ENCODE measurements at places on chromosomes 16 and 17.

- DNase-seq, result no peak
Measured at GRCh38 chr17:79473111-79473875, 137.6 kb downstream of the RBFOX3 start.

DNA sequence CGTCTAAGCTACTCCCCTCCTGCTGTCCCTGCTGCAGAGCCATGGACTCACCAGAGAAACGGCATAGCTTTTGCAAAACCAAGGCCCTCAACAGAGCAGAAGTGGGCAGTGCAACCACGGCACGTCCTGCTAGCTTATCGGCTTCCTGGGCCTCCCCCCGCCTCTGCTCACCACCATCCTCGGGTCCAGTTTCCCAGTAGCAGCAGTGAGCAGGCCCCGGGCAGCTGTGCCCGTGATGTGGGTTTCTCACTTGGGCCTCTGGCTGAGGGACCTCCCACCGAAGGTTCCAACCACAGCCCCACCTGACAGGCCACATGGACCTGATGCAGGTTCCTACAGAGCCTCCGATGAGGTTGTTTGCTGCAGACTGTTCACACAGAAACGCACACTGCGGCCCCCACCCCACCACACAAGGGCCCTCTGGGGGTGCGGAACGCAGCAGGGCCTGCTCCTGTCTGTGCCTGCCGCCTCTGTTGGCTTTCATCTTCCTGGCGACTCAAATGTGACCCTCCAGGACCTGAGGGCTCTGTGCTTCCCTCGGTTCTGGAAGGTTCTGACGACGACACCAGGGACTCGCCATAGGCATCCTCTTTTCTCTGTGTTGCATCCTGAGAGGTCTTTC is 24.8 kb downstream of the PDIA2 start:
- no peak for DNase-seq

- DNase-seq, result no peak
Measured at GRCh38 chr16:49024896-49025295, 256.7 kb downstream of the CBLN1 start.

GRCh38 chr16:84284154-84284722 is 10.4 kb upstream of the WFDC1 start:
- DNase-seq, result no peak

- no peak for DNase-seq
Measured at GRCh38 chr17:66300956-66301355, 1.5 kb upstream of the PRKCA start.

GRCh38 chr16:57985204-57986181 is 14.6 kb upstream of the CNGB1 start:
- DNase-seq, result no peak

GRCh38 chr16:8858994-8859912 is 9.6 kb downstream of the CARHSP1 start:
- no peak for DNase-seq

DNA sequence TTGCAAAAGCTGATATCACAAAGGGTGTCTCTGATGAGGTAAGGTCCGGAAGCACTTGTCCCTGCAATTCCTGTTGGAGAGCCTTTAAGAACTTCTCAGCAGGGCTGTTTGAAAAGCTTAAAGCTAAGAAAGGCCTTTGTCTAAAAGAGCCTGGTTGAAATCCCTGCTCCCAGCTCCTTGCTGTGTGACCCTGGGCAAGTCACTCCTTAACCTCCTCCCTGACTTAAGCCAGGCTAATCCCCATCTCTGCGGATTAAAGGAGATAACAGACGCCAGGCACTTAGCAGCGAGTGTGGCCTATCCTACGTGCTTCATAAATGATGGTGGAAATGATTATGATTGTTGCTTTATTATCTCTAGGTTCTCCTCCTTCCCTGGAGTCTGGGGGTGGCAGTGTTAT is 368.0 kb upstream of the RBFOX1 start:
- DNase-seq, result no peak

DNA sequence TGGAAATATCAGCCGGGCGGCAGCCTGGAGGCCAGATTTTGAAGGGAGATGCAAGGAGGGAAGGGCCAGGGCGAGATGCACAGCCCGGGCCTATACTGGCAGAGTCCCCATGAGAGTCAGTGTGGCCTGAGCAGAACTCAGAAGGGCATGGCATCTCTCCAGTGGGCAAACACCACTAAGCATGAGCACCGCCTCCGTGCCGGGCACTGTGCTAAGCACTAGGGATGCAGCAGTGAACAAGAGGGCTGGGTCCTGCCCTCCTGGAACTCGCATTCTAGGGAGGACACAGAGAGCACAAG is 33.5 kb downstream of the TK2 start:
- DNase-seq, result no peak

- DNase-seq, result no peak
Measured at GRCh38 chr17:78960928-78961327, 18.8 kb downstream of the LGALS3BP start.

DNA sequence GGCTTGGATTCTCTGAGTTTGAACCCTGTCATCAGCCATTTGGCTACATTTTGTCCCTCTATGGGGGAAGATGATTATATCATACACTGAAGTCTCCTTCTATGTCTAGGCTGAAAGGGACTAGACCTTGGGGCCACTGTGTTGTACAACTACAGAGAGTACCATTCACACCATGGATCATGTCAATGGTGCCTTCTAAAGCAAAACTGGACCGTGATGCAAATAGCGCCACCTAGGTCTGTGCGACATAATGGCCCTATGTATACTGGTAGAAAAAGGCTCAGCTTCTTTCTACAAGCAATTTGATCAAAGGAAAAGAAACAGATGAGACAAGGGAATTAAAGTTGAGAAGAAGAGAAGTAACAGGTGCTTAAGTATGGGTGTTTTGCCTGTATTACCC is 100.7 kb downstream of the LYRM1 start:
- peak; percentile 42 for DNase-seq

DNA sequence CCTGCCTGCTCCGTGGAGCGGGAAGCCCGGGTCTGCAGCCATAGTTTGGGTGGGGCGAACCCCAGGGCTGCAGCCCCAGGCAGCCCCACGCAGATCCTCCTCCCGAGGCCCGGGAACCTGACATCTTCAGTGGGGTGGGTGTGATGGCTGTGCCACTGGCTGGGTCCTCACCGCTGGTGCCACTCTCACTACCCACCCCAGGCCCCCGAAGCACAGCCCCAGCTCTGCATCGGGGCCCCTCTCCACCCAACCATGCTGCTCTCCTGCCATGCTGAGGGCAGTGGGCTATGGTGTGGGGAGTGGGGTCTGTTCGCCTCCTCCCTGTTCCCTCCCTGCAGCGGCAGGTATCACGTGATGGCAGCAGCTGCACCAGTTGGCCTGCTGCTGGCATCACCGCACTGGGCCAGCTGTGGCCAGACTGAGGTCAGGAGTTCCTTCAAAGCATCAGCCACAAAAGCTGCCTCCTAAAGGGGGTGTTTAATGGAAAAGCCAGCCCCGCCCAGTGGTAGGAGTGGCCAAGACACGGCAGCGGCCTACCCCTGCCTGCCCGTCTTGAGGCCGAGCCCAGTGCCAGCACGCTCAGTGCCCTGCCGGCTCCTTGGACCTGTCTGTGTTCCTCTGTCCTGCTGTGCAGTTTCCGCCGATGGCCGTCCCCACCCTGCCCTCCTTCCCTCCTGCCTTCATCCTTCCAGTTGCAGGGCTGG is 10.8 kb downstream of the KCTD5 start:
- DNase-seq, result no peak

DNA sequence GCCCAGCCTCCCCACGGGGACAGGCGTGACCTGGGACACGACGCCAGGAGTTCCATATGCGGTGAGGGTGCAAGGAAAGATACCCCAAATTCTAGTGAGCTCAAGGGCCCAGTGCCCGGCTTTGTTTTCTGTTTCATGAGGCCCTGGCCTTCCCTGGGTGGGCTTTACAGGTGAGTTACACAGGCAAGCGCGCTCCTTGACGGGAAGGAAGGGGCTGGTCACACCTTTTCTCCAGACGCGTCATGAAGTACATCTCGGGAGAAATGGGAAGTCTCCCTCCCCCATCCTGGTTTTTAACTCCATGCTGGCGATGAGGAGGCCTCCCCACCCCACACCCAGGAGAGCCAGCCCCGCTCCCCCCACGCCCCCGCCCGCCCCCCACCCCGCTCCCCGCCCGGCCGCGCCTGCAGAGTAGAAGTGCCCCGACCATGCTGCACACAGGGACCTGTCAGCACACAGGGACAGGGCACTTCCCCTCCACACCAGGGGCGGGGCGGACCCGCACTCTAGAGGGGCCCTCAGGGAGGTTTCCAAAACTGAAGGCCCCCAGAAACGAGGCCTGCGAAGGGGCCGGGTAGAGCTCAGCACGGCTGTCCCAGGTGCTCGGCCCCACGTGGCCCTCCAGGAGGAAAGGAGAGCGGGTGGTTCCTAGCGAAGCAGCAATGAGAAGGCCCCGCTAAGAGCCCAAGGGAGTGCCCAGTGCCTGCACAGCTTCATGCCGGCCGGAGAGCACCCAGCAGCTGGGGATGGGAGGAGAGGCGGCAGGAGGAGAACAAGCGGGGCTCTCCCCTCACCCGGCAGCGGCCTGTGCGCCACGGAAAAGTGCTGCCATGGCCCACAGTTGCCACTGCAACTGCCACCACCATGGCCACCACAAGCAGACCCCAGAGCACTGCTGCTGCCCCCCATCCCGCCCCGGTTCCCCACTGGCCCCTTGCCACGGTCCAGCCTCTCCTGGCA is 7.7 kb downstream of the CYB561 start:
- no peak for DNase-seq

DNA sequence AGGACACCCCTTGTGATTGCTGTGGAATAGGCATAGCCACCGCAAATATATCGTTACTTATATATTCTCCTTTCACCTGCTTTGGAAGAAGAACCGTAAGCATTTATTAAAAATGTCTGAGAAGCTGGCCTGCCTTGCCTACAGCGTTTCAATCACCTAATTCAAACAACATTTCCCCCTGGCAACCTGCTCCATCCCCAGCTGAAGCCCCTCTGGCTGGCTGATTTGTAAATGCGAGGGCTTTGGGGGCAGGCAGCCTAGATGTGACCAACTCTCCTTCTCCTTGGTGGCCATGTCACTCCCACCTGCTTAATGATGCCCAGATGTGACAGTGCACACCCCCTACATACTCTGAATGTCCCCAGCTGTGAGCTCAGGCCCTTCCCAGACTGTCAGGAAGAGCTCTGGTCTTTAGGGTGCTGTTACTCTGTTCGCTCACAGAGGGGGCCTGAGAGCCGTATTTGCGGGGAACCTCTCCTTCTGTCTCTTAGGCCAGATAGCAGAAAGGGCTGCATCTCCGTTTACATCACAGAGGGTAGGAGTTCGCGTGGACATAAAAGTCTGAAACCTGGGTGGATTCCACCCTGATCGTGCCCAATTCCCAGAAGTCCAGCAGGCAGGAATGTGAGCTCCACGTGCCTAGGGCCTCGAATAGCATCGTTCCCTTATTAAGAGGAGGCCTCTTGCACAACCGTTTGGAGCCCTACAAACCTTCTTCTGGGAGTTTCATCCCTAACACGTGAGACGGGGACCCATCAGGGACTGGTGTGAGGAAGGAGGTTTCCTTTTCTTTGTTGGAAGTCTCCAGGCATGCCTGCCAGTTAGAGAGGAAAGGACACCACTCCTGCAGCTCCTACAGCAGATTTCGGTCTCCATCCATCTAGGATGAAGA is 2.4 kb upstream of the SDK2 start:
- DNase-seq, result peak; percentile 24

GRCh38 chr16:58235663-58236062 is 37.8 kb upstream of the CSNK2A2 start:
- no peak for DNase-seq

- no peak for DNase-seq
Measured at GRCh38 chr17:36931096-36931696, 6.1 kb upstream of the LHX1 start.

GRCh38 chr16:28149011-28149888 is 62.5 kb downstream of the XPO6 start:
- DNase-seq, result peak; percentile 41

- peak; percentile 92 for DNase-seq
Measured at GRCh38 chr17:7173687-7174602, 5.2 kb downstream of the ASGR1 start.

DNA sequence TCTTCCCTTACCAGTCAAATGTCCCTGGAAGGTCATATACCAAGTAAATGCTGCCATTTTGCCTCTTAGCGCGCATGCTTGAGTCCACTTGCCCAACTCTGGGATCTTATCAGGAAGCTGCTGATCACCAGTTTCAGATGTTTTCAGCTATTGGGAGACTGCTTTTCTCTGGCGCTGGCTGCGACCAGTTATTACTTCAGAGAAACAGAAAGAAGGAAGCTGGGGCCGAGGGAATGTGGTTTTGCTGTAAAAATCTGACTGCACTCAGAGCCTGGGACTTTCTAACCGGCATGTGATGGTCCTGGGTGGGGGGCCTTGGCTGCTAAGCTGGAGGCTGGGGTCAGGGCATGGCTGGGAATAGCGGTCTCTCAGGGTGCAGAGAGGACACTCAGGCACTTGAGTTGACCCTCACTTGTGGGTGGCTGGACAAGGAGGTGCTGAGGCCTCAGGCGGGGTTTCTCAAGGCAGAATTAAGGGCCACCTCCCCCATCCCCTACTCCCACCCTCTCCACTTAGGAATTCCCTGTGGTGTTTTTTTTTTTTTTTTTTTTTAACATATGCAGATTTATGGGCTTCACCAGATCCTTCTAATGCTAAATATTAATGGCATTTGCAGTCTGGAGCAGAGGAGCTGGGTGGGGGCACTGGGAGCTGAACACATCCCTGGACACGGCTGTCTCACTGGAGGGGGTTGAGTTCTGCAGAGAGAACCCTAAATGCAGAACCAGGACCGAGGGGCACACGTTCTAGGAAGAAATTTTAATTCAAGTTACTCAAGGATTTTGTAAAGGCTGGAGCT is 145.8 kb downstream of the CYLD start:
- peak; percentile 36 for DNase-seq

- DNase-seq, result peak; percentile 48
Measured at GRCh38 chr17:72592242-72592966, 471.6 kb downstream of the SOX9 start.
